ENCODE measurements at places on chromosomes 16 and 17. TPM values are rescaled to one million over a fixed set of nuclear protein-coding genes. Genes with fewer than 3 reads are reported as not detected.

Gene RCVRN
- total RNA-seq: not detected

Gene PKD1
- 54.4 TPM for total RNA-seq

Gene SKAP1
- total RNA-seq: not detected

Gene CLEC18C
- 0.08 TPM for total RNA-seq

Gene NFATC2IP
- 24.3 TPM for total RNA-seq

Gene DNAI2
- total RNA-seq: not detected

Gene ZSCAN32
- 10.8 TPM for total RNA-seq

Gene CRYBA1
- total RNA-seq: not detected

Gene TPSAB1
- total RNA-seq: not detected

Gene CDH3
- total RNA-seq: 0.35 TPM

Gene CIBAR2
- not detected for total RNA-seq

Gene MYH2
- not detected for total RNA-seq

Gene MYH1
- total RNA-seq: not detected

Gene TK1
- total RNA-seq: 239 TPM

Gene NACA2
- total RNA-seq: not detected

All from A549 treated with AZD2906 at 1 μM for 4 hours (cell line).